A549 treated with GW870086 at 1 μM for 4 hours (cell line): ENCODE measurements at places on chromosomes 13 and 19. TPM values are rescaled to one million over a fixed set of nuclear protein-coding genes. Genes with fewer than 3 reads are reported as not detected.

Gene PRODH2
- 0.18 to 0.80 TPM (median 0.29 TPM) in 5 replicates for total RNA-seq

Gene MYO16
- total RNA-seq, result 0.03 to 0.09 TPM (median 0.06 TPM) in 5 replicates

Gene ZNF726
- total RNA-seq, result 0.31 to 1.0 TPM (median 0.34 TPM) in 5 replicates

Gene RPL18
- total RNA-seq, result 3,056 to 3,829 TPM (median 3,206 TPM) in 5 replicates

Gene WDR88
- not detected in 5 replicates for total RNA-seq

Gene DCLK1
- total RNA-seq, result 0.51 to 1.0 TPM (median 0.80 TPM) in 5 replicates

Gene FCAR
- total RNA-seq, result not detected in 5 replicates

Gene TMPRSS9
- 0.03 to 0.42 TPM in 2 of 5 replicates, not detected in the others for total RNA-seq

Gene ZNF136
- total RNA-seq, result 1.2 to 2.5 TPM (median 1.6 TPM) in 5 replicates

Gene CYP4F12
- 1.9 to 3.2 TPM (median 2.2 TPM) in 5 replicates for total RNA-seq

Gene ZNF765
- 3.3 to 5.1 TPM (median 4.4 TPM) in 5 replicates for total RNA-seq

Gene RANBP3
- total RNA-seq, result 39.7 to 43.9 TPM (median 43.0 TPM) in 5 replicates

Gene RDH8
- 0.14 to 0.31 TPM (median 0.28 TPM) in 4 of 5 replicates, not detected in the other for total RNA-seq

Gene PSG11
- not detected in 5 replicates for total RNA-seq

Gene MAP4K1
- 0.40 to 3.6 TPM (median 0.85 TPM) in 5 replicates for total RNA-seq

Gene SERPINE3
- not detected in 5 replicates for total RNA-seq

Gene ZNF507
- 11.5 to 20.6 TPM (median 17.3 TPM) in 5 replicates for total RNA-seq

Gene LILRB3
- 0.20 to 0.59 TPM (median 0.31 TPM) in 5 replicates for total RNA-seq

Gene OLFM2
- 8.6 to 12.8 TPM (median 10.4 TPM) in 5 replicates for total RNA-seq

Gene GRIN3B
- total RNA-seq, result 1.8 to 3.2 TPM (median 2.6 TPM) in 5 replicates
